ENCODE measurements at places on chromosomes 3 and 15.

GRCh38 chr3:119309591-119309990 is 15.4 kb downstream of the ARHGAP31 start:
- no peak for DNase-seq

DNA sequence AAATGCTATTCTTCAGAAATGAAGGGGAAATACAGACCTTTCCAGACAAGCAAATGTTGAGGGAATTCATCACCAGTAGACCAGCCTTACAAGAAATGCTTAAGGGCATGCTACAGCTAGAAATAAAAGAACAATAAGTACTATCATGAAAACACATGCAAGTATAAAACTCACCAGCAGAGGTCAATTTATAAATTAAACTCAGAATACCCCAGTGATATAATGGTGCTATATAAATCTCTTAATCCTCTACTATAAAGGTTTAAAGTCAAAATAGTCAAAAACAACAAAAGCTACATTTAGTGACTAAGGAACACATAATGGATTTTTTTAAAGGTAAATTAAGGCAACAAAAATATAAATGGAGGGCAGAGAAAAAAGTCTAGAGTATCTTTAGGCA is 142.5 kb downstream of the CPNE4 start:
- no peak for DNase-seq

DNA sequence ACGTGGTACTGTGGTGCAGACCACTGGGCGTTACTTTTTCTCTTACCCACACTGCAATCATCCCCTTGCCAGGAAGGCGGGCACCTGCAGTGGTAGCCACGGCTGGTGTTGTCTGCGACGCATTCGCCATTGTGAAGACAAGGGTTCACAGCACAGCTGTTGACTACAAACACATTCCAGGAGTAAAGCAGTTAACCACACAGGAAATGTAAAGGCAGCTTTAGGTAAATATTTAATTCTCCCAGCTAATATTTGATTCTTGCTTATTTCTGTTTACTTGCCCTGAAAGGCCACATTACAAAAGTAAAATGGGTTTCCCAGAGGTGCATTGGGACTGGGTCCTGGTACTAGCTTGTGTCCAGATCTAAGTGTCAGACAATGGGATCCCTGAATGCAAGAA is 45.4 kb downstream of the HEG1 start:
- DNase-seq = no peak

- DNase-seq = no peak
Observed at GRCh38 chr15:84828086-84828908, 11.1 kb downstream of the ALPK3 start.

DNA sequence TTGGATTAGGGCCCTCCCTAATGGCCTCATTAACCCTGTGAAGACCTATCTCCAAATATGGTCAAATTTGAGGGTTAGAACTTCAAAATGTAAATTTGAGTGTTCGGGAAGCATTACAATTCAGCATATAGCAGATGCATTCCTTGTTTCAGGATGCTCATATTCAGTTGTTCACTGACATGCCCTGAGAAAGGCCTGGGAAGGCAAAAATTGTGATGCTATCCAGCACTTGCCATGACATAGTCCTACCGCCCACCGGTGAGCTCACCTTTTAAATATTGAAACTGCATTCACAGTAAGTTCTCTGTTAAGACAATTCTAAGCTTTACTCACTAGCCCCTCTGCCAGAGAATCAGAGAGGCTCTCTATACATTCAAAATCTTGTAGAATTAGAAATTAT is 300.3 kb upstream of the CCDC54 start:
- no peak for DNase-seq

DNA sequence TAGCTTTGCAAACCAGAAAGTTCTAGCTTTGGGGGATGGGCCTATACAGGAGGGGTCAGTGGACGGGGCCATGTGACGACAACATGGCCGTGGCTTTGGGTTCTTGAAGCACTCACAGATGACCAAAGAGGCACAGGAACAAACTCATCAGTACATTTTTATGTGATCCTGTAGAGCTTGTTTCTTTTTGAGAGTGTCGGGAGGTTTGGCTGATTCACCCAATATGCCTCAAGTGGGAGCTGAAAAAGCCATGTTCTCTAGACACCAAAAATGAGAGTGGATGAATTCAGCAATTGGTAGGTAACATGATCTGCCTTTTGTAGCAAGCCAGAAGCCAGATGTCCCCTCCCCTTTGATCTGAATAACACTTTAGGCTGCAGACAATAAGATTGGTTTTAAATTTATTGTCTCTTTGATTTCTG is 30.1 kb downstream of the GREM1 start:
- peak; percentile 51 for DNase-seq

DNA sequence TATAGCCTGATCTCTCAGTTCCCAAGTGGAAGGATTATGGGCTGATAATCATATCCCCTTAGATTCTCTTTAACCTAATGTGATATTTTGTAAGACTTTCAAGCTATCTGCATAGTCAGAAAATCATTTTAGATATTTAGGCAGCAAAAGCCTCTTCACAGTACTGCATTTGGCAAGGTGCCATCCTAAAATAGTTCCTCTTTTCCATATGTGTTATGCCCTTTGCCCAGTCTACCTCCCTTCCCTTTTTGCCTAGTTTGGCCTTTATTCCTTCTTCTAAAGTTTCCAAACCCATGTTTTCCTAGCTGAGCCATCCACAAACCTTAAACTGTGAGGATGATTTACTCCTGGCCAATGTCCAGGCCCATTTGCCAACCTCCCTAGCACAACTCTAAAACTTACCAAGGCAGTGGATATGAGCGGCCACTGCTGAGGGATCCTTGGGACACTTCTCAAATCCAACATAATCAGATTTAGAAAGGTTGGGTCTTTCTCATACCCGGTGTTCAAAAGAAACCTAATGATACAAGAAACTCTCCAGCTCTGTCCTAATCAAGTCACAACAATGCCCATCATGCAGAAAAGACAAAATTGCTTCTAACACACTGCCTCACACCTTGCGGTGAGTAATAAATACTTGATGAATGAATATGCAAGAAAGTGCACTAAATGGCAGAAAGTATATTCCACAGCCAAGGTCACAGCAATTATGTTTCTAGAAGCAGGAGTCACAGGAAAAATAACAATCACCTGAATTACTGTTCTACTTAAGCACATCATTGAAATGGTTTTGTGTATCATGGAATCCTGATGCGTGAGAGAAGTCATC is 493.9 kb downstream of the NLGN1 start:
- DNase-seq = no peak

DNA sequence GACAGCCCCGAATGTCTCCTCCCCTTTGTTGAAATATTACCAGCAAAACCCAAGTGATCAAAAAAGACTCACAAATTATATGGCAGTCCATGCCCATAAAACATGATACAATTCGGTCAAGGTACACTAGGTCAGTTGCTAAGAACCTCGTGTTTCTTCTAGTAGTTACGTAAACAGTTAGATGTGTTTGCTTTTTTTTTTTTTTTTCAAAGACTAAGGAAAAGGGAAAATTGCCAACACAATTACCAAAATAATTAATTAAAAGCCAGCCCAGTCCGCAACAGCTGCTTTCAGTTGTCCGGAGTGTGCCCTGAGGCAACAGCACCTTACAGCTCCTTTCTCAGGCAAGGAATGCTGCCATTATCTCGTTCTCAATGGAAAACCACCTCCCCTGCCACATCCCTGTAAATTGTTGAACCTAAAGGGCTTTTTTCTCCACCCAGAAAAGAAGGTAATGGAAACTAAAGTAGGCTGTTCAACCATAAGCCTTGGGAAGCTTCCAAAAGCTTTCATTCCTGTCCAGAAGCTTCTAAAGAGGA is 129.2 kb upstream of the TSC22D2 start:
- no peak for DNase-seq

GRCh38 chr3:107256963-107257362 is 120.3 kb upstream of the CCDC54 start:
- DNase-seq = no peak

DNA sequence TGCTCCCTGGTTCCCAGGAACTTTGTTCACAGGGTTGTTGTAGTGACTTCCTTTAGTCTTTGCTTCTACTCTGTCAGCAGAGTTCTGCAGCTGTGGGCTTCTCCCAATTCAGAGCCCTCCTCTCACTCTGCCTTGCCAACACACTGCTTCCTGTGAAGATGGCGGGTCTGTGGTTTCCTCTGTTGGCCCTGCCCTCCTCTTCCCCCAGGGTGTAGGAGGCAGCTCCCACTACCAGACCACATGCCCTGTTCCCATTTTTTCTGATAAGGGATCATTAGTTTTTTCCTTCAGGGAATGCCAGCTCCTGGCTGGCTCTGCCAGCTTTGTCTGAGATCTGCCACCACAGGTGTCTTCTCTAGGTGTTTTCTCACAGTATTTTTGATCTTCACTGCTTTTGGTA is 12.7 kb downstream of the SPSB4 start:
- no peak for DNase-seq

GRCh38 chr15:32834156-32834555 is 116.4 kb downstream of the GREM1 start:
- no peak for DNase-seq

DNA sequence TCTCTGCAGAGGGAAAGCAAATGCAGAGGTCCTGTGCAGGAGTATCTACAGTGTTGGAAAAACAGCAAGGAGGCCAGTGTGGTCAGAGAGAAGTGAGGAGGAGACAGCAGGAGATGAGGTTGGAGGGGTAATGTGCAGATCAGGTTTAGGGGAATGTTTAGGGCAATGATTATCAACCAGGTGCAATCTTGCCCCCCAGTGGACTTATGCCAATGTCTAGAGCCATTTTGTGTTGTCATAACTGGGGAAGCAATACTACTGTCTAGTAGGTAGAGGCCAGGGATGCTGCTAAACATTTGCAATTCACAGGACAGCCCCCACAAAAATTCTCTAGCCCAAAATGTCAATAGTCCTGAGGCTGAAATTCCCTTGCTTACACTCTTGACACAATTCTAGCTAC is 13.1 kb downstream of the CCDC191 start:
- DNase-seq = no peak

GRCh38 chr15:78040653-78041244 is 36.8 kb downstream of the TBC1D2B start:
- DNase-seq = no peak

- DNase-seq = peak; percentile 9
Observed at GRCh38 chr3:79086514-79086913, 681.3 kb downstream of the ROBO1 start.

DNA sequence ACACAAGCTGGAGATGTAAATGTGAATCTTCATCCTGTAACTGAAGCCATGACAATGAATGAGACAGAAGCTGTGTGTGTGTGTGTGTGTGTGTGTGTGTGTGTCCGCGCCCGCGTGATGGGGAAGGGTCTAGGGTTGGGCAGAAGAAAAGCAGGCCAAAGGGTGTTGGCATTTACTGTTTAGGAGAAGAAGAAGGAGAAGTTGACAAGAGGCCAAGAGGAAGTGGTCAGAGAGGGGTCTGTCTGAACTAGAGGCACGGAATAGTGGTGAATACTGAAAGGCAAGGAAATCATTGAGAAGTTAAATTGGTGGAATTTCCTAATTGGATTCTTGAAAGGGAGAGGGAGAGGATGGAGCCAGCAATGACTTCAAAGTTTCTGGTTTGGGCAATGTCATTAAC is 5.6 kb upstream of the NCEH1 start:
- no peak for DNase-seq

DNA sequence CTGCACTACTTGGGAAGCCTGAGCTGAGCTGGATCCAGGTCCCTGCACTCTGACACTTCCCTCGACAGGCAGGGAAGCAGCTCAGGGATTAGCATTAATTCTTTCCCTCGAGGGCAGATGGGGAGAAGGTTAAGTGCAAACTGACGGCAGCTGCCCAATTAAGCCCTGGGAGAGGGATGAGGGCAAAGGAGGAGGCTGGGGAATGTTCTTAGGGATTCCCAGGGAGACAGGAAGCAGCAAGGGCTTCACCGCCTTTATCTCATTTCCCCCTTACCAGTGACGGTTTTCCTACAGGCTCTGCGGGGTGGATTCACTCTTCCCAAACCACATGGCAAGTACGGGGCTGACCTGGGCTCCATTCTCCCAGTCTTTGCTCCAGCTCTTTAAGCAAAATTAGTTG is 519.0 kb upstream of the PROK2 start:
- no peak for DNase-seq

- no peak for DNase-seq
Observed at GRCh38 chr15:31485431-31485830, 158.8 kb downstream of the KLF13 start.

DNA sequence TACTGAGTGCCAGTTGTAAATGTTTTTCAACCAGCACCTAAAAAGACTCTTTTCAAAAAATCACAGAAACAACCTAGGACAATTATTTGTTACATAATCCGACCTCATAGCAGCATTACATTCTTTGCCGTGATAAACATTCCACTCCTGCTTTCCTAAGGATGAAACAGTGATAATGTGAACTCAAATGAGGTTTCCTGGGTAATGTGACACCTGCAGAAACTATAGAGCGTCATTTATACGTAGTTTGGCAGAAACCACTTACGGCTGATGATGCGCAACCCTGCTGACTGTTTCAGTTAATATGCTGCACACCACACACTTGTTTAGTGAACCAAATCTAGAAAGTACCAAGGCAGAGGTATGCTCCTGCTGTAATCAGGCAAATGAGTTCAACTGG is 55.8 kb downstream of the SEMA6D start:
- no peak for DNase-seq

- DNase-seq = no peak
Observed at GRCh38 chr3:44969828-44970179, 6.2 kb downstream of the ZDHHC3 start.

DNA sequence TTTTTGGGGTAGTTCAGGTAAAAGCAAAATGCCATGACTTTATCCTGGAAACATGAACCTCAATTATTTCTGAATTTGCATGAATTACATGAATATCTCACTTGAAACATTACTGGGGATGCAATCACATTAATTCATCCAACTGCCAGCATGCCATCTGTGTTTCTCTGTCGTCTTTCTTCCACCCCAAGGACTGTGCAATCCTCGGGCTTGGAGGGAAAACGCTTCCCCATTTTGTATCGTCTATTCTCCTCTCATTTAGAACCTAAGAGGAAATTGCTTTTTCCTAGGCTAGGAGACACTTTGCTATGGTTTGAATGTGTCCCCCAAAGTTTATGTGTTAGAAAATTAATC is 109.4 kb downstream of the SQOR start:
- DNase-seq = no peak

GRCh38 chr3:182241196-182241765 is 529.6 kb downstream of the SOX2 start:
- no peak for DNase-seq

Measured in skeletal muscle cell (primary cell).